A549 (cell line): ENCODE measurements at places on chromosomes 6 and 20.

DNA sequence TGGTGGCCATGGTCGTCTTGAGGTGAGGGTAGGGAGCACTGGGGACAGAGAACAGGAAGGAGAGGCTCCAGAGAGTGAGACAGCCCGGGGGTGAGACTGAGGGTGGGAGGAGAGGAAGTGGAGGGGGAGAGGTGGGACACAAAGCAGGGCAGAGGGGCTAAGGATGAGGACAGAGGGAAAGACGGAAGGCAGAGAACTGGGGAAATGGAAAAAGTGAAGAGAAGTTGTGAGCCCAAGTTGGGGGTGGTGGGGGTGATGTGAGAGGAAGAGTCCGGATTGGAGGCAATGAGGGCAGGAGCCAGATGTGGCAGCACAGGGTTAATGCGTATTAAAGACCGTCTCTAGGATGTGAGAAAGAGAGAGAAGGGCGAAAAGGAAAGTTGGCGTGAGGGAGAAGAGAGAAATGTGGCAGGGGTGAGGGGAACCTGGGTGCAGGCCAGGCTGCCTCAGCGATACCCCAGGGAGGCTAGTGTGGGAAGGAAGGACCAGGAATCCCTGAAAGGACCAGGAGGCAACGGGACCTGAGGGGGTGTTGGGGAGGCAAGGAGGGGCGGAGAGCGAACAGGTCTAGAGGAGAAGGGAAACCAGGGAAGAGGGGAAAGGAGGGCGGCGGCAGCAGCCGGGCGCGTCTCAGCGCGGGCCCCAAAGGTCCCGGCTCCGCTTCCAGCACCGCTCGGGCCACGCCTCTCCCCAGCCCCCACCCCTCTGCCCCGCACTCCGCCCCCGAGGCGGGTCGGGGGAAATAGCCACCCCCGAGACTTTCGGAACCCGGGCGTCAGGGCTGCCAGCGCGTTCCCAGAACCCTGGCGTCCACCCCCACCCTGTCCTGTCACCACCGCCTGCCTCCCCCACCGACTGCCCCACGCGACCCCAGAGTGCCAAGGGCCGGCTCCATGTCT is at the start of gene PPP1R18:
Gene PPP1R18, minus strand, starts transcription at position 637 of the 899 bp plus-strand sequence. Its CDS starts 627 bp downstream, at position 10.
- no peak for DNase-seq

DNA sequence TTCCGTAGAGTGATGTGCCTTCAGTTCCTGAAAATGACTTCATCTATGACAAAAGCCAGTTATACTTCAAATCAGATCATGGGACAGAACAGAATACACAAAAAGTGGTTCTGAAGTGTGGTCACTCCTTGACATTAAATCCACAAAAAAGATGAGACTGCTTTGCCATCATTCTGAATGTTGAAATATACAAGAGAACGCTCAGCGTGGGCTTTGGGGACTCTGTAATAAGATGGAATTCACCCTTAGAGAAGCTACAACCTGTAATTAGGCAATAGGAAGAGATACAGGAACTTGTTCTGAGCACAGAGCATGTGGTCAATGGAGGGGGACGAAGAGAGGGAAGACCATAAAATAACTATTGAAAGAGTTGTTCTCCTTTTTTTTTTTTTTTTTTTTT is 184.3 kb downstream of the CARMIL1 start:
- no peak for DNase-seq

- DNase-seq: peak; percentile 69
These were observed 8.6 kb downstream of the RAET1E start for GRCh38 chr6:149889326-149889725.

DNA sequence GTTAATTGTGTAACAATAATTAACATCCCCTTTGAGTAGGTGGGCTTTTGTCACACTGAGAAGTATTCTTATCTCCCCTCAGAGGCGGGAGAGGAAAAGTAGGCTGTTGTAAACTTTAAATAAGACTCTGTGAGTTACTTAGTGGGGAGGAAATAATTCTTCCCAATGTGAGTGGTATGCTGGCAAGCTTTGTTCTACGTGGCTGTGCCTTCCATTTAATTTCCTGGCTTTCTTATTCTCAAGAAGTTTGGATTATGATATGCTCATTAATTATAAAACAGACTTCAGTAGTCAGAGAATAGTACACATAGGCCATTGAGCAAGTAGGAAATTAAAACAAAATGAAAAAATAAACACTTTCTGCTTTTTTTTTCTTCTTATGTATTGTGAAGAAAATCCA is 19.1 kb downstream of the ADGRB3 start:
- DNase-seq: no peak

DNA sequence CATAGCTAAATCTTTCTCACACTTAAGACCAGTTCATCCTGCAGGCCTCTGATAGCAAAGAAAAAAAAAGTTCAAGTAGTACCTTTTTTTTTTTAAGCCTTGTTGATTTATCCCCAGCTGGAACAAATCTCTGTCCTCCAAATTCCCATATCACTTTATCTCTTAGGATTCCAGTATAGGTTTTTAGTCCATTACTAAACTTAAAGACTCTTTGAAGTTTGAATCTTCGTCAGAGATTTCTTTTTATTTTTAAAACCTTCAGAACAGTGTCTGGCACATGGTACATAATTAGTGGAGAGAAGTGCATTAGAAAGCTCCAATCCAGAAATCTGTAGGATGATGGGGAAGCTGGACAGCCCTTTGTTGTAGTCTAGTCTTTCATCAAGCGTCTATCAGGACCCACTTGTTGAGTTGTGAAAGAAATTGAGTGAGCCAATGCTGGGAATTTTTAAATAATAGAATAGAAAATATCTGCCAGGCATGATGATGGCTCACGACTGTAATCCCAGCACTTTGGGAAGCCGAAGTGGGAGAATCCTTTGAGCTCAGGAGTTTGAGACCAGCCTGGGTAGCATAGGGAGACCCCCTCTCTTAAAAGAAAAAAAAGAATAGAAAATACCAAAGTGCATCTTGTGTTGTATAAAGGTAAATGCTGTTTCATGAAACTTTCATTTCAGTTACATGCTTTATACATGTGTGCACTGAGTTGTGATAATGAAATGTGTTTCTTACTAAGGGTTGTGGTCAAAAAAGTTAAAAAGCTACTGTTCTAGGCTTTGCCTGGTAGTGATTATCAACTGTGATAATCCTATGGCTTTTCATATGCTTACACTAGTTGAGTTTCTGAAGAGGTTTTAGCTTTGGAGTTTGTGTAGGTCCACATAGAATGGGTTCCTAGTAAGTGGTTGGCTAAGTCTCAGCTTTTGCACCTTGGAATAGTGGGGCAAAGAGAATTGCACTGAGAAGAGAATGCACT is 3.2 kb downstream of the NFYA start:
- DNase-seq: no peak

DNA sequence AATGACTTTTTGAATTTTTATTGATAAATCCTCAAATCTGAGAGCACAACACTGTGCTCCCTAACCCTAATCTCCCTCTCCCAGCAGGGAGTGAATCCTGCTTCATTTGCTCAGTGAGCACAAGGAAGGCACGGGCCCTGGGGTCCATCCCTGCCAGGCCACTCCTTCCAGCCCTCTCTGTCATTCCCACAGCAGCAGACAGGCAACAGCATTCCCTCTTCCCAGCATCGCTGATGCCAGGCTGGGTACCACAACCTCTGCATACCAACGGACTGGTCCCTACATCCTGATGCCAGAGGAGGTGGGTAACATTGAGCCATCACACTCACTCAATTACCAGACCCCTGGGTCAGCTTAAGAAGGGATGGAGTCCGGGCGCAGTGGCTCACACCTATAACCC is 34.2 kb downstream of the MRPL14 start:
- DNase-seq: no peak
